ENCODE measurements at places on chromosomes 2 and 18.

DNA sequence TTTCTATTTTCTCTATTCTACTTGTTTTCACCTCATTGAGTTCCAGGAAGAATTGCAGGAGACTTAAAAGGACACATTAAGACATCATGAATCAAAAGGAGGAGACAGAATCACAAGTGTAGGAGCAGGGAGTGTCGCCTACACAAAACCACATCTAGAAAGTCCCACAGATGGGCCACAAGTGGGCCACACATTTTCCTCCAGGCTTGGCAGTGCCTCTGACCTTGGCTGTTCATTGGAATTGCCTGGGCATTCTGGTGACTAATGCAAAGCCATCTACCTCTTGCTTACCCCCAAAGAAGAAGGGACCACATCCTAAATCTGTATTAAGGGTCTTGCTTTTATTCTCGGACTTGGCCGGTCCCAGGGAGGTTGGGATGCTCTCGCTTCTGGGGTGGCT lies 103.6 kb downstream of the KLHL29 start:
- no peak for DNase-seq

DNA sequence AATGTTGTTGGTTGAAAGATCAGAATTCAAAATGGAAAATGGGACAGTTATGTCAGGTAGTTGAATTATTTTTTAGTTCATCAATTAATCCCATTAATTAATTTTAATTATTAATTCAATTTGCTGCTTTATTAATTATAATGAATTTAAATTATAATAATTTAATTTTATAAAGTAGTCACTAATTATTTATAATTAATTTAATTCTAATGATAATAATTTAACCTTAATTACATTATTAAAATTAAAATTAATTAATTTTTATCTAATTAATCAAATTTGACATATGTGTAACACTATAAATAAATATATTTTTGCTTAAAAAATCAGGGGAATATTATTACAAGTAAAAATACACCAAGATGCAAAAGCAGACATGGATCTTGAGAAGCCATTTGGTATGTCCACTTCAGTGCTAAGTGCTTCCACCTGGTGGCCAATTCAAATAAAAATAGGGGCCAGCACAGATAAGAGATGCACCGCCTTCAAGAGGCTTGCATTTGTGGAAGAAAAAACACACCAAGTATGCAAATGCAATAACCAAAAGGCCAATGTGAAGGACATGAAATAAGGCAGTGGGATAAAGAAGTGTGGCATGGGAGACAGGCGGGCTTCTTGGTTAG lies 73.2 kb downstream of the MBP start:
- no peak for DNase-seq

DNA sequence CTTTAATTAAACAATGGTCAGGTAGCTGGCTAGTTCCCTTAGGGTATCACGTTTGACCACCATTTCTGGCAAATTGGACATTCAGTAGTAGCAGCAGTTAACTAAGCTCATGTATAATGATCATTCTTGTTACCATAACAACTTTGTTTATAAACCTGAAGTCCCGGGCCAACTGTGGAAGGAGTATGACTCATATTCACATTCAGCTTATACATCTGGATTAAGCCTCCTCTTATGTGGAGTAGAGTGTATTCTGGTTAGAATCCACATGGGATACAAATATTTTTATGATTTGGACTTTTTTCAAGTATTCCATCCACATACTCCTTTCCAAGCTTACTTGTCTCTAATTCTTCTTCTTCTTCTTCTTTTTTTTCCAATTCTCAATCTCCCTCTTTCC lies 70.3 kb upstream of the ZSWIM2 start:
- DNase-seq, result no peak

DNA sequence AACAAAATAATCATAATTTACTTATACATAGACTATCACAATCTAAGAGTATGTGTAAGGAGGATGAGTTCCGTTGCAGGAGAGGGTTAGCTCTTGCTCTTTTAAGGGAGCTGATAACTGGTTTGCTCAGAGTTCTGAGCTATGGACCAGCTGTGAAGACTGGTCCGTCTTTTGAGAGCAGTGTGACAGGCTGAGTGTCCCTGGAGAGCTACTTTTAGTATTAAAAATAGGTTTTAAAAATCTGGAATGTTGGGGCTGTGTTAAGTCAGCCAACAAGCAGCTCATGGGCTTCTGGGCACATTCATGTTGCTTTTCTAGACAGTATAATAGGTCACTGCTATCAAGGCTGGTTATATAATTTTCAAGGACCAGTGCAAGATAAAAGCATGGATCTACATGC lies 41.5 kb upstream of the TMEM131 start:
- DNase-seq, result no peak

GRCh38 chr18:70107091-70107490 lies 98.4 kb downstream of the RTTN start:
- DNase-seq, result no peak

DNA sequence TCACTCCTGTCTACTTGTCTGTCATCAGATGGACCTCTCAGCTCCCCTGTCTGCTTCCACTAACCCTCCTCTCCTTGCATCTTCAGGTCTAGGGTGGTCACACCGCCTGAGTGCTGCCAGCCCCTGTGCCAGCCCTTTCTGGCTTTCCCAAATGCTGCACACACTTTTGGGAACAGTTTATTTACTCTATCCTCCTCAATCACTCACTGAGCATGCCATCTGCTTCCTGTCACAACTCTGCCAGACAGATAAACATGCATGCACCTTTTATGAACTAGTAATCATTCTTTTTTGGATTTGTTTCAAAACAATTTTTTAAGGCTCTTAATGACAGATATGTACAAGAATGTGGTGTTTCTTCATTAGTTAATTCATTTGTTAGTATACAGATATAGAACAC lies 56.3 kb upstream of the CCDC195 start:
- no peak for DNase-seq

DNA sequence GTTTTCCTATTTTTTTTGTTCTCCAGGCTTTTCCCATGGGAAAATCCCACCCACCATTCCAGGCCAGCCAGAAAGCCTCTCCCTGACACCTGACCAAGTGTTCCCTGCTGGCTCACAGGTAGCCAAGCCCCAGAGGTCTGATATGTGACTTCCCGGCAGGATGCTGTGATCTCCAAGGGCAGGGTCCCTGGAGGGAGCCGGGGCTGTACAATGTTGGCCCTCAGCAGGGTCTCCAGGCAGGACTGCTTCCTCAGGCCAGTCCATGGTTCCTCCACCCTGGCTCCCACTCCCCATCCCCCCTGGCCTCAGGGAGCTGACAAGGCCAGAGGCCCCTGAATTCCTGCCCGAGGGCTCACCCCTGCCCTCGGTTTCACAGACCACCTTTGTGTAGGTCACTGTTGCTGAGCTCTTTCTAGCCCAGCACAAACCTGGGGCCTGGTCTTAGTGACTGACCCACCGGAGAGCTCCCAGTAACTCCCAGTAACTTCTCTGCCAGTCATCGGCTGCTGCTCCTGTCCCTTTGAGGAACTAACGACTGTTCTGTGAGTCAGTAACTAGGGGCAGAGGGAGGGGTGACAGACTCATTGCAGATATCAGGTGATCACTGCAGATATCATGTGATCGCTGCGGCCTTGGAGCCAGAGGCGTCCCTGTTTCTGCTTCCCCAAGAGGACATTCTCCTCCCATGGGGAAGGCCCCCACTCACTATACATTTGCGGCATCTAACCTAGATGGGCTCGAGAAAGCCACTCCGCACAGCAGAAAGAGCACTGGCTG lies 38.7 kb downstream of the SDC1 start:
- no peak for DNase-seq

GRCh38 chr2:135048122-135048521 lies 875 bp upstream of the MAP3K19 start:
- no peak for DNase-seq

GRCh38 chr2:58180635-58181034 lies 60.5 kb downstream of the FANCL start:
- DNase-seq, result no peak

Measured in activated naive CD8-positive, alpha-beta T cell treated with anti-CD3 and anti-CD28 coated beads, Interleukin-2, amount 50 U/mL, for 24 hours (primary cell).